ENCODE measurements at places on chromosomes 4 and X.
A peak's percentile ranks its signal among the peaks of the same experiment; 100 is the strongest.

DNA sequence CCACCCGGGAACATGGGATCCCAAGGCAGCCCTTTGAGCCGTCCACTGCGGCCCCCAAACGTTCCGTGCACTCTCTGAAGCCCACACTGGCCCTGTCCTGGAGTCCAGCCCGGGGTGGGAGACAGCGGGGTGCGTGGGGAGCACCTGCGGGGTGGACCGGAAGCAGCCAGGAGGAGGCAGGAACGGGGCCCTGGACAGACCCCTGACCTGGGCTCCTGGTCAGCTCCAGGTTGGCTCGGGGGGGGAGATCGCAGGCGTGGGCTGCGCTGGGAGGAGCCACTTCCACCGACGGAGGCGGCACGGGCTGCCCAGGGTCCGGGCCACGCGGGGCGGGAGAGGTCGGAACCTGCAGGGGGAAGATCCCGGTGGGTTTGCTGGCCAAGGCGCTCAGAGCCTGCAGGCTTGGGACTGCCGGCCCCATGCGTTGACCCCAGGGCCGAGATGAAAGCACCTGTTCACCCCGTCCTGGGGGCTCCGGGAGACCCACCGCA is 5.7 kb upstream of the PLCXD1 start:
- no peak for DNase-seq

- DNase-seq = no peak
Measured at GRCh38 chrX:69306063-69306404, 140.8 kb upstream of the PJA1 start.

DNA sequence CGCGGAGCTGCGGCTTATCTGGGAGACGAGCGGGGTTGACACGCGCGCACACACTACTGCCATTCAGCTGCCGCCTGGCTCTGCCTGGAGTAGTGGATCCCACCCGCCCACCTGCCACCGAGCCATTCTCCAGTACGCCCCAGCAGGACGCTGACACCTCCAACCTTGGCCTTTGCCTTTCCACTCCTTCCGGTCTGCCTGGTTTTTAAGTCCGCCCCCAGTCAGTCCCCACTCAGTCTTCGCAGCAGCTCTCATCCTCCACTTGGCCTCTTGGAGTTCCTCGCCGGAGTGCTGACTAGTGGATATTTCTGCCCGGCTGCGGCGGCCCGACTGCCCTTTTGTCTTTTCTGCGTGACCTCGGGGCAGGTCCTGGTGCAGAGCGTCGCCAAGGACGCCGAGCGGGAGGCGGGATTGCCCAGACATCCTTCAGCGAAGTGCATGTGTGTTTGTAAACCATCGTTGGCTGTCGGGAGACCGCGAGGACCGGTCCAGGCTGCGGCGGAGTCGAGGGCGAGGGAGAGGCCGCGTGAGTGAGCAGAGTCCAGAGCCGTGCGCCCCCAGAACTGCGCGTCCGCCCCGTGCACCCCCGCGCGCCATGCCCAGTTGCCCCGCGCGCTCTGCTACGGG is 1.1 kb downstream of the SLIT2 start:
- DNase-seq = peak; percentile 40

GRCh38 chrX:17932781-17933180 is 71.7 kb upstream of the RAI2 start:
- DNase-seq = no peak

Data from psoas muscle (tissue), 8 donors.